ENCODE measurements at places on chromosomes 6 and 20. TPM values are rescaled to one million over a fixed set of nuclear protein-coding genes. Genes with fewer than 3 reads are reported as not detected.

FILIP1 gene
- total RNA-seq, result not detected

GPR6 gene
- total RNA-seq, result not detected

IFT52 gene
- total RNA-seq, result 34.8 TPM

TREML2 gene
- total RNA-seq, result 0.16 TPM

APOM gene
- 0.19 TPM for total RNA-seq

TMEM170B gene
- total RNA-seq, result 0.57 TPM

COL10A1 gene
- total RNA-seq, result not detected

TMEM74B gene
- total RNA-seq, result 0.37 TPM

LRRC73 gene
- total RNA-seq, result 1.9 TPM

MUCL3 gene
- total RNA-seq, result not detected

ESR1 gene
- not detected for total RNA-seq

E2F1 gene
- 45.6 TPM for total RNA-seq

TRIM15 gene
- not detected for total RNA-seq

ARHGAP18 gene
- 20.9 TPM for total RNA-seq

Data from A375 (cell line).